ENCODE measurements at places on chromosomes 12 and 14.

DNA sequence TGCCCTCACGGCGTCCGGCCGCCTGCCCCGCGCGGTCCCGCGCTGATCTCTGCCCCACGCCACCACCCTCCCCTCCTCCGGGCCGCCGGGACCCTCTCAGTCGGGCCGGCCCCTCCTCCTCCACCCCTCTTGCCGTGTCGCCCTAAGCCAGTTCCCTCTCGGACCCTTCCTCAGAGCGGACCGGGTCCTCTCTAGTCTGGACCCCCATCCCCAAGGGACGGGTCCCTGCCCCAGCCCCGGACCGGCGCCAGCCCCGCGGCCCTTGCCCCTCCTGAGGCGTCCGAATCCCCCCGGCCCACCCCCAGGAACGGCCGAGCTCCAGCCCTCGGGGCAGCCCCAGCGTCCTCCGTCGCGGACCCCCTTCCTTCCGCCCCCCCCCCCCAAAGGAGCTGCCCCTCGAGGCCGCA, 485 bp downstream of the PPP4R4 start:
- DNase-seq, result no peak

- no peak for DNase-seq
These were observed 10.2 kb downstream of the OR6S1 start for GRCh38 chr14:20631023-20631879.

DNA sequence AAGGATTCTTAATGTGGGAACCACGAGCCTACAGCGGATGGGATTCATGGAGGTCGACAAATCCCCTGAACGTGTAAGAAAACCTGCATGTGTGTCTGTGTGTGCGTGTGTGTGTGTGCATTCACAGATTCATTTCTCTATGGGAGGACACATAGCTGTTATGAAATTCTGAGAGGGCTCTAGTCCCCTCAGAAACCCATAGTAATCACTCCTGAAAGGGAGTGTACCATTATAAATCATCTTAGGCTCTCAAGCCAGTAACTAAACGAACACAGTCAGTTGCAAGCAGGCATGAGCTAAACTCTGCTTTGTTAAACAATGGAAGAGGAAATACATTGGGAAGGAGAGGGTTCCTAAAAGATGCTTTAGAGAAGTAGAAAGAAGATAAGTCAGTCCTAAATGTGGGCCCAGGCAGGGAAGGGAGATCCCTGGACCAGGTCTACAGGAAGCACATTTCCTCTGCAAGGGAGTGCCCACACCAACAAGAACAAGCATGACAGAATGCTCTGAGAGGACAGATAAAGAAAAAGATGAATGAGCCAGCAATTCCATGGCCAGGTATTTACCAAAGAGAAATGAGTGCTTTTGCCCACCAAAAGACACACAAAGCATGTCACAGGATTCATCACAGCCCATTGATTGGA, 91.3 kb downstream of the ITPR2 start:
- no peak for DNase-seq

DNA sequence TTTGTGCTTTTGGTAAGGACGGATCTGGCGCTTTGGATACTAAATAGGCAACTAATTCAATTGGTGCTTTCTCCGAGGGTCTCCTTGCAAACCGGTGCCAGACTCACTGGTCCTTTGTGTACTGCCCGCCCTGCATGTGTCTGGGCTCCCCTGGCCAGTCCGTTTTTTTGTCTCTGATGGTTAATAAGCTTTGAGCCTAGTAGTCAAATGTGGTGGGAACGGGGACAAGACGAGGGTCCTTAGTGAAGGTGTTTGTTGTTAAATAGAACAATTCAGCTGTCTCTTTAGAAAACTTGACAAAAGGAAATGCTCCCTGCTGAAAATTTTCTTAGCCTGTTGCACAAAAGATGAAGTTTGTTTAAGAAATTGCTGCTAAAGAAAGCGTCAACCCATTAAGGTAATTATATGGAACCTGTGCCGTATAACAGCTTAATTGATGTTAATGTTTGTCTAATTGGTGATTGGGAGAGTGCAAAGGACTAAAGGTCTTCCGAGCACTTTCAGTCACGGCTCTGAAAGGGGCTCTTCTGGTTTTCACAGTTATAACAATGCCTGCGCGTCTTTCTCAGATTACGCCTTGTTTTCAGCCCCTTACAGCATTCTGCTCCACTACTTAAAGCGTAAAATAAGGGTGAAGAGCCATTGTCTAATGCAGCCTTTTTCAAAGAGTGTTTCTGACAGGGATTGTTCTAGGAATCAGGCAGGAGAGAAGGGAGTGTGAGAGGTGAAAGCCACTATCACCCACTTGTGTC, 537.4 kb downstream of the PRKD1 start:
- no peak for DNase-seq

GRCh38 chr12:113097716-113098440, 37.7 kb downstream of the RASAL1 start:
- DNase-seq, result no peak

Data from kidney epithelial cell (primary cell).